ENCODE measurements at places on chromosomes 1 and 21.

DNA sequence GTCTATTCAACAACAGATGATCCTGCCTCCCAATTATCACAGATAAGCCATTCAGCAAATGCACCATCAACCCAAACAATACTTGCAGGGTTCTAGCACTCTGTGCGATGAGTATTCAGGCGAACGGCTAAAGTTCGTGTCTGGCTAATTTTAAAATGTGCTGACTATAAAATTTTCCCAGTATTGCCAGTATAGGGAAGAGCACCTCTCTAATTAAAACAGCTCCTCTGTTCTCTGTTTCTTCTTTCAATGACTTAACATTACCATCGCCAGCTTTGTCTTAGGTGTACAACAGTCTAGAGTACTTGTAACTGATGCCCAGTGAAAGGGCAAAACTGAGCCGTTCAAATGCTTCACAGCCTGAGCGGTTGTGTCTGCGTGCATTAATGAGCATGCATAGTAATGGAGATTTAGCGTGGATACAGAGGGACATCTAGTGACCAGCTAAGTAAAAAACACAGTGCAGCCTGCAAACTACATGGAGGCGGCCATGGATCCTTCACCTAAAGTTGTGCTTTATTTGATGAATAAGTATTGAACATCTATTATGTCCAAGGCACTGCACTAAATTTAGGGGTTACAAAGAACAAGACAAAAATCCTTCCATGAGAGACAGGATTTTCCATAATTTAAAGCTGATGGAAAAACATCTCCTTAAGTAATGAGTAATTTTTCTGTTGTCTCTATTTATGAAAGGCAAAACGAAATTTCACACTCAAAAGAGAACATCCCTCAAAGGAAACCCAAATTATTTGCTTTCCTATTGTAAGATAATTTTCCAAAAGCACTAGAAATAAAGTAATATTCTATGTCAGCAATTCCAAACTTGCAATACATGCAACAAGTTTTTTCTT is 120.0 kb downstream of the SETD4 start:
- no peak for DNase-seq

GRCh38 chr1:19981170-19981506 is 1.7 kb upstream of the PLA2G2A start:
- DNase-seq: no peak

DNA sequence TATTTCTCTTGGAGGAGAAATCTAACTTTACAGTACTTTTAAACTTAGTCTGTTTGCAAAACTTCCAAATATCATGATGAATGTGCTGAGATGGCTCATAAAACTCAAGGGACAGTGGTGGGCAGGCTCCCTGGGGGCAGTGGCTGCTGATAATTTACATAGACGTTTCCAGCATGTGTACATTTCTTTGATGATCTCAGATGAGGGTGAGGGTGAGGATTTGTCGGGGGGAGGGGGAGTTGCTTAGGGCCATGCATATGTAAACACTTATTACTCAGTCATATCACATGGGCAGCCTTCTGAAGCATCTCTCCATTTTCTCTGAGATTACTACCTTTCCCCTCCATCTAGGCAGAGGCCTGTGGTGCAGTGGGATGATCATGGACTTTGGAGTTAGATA is 152.9 kb upstream of the HMGB4 start:
- no peak for DNase-seq

DNA sequence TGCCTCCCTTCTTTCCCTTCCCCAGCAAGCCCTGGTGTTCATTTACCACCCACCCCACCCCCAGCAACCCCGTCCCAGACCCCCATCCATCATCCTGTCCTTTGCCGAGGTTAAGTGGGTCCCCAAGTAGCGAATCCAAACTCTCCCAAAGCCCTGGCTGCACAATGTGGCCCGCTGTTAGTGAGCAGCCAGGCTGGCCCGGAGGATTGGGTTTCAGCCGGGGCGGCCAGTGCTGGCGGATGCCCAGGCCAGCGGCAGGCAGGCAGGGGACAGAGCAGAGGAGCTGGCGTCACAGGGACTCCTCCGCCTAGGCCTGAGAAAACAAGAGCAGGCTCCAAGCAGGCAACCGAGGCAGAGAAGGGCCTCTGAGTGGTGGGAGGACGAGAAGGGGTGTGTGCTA is 61.4 kb downstream of the EPHB2 start:
- no peak for DNase-seq

GRCh38 chr1:96710708-96711477 is 10.7 kb upstream of the PTBP2 start:
- no peak for DNase-seq

DNA sequence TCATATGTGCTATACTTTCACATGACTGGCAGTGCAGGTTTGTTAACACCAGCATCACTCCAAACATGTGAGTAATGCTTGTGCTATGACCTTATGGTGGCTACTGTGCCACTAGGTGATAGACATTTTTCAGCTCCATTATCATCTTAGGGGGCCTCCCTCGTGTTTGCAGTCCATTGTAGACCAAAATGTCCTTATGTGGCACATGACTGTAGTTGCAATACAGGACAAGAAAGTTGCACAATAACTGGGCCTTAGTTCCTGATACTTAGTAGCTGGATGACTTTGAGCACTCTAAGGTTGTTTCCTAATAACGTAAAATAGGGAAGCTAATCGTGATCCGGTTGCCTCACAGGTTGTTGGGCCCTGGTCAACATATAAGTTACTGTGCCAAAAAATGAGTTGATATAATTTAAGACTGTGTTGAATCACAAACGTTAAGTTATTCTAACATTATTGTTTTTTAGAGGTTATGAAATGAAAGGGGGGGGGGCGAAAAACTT is 511 bp upstream of the SNX27 start:
- no peak for DNase-seq

- no peak for DNase-seq
These were observed 73.6 kb upstream of the LYPLAL1 start for GRCh38 chr1:219100059-219100458.

DNA sequence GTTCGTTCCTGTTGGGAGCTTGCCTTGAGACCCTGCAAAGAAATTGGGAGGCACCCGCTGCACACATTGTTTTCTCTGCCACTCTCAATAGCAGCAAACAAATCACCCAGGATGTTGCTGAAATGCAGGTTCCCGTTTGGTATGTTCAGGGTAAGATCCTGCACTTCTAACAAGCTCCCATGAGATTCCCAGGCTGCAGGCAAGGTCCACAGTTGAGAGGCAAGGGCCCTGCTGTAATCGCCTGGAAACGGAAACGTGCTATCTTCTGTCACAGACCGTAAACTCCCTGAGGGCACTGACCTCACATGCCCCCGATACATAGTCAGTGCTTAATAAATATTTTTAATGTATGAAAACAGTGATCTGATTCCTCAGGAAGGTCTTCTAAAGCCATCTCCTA is 37.8 kb downstream of the XCL1 start:
- no peak for DNase-seq

- no peak for DNase-seq
These were observed at the start of gene TBX19 for GRCh38 chr1:168280296-168280927. TSS of gene TBX19 (plus strand) at chr1:168280877. CDS start at chr1:168281091, 214 bp downstream.

All from stimulated activated CD8-positive, alpha-beta memory T cell treated with anti-CD3 and anti-CD28 coated beads, Interleukin-2, amount 100 ng/mL, for 1 hour (primary cell).